ENCODE measurements at places on chromosomes 4 and X.

- DNase-seq: no peak
These were observed 202.8 kb upstream of the DIAPH2 start for GRCh38 chrX:96481831-96482230.

- DNase-seq: no peak
These were observed 1.4 kb downstream of the ZNF185 start for GRCh38 chrX:152899111-152899873.

DNA sequence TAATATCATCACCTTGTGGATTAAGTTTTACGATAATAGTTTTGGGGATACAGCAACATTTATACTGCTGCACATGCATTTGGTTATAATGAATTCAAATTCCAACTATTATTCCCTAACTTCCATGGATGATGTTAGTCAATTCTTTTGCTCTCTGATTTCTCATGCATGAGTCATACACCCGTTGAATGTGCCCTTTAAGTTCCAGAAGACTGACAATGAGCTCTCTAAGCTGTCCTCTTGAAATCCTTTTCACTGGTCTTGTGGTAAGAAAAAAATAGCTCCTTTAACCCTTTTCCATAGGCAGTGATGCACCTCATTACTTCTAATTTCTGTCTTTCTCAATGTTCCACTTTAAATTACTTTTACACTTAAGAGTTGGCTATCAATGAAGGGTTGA, 1095.2 kb upstream of the POU3F4 start:
- no peak for DNase-seq

DNA sequence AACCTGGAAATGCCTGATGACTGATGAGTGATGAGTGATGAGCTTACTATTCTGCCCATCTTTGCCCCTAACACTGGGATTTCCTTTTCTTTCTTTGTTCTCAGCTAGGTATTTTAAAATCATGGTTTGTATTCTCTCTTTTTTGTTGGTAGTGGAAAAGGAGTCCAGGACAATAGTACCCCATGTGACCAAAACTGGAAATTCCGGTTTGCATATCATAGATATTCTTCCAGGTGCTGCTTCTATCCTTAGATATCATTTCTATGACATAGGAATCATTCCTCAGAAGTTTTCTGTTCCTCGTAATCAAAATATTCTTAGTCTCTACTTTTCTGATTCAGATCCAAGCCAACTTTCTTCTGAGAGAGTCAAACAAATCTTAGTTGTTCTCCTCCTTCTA, 320.5 kb upstream of the TET2 start:
- no peak for DNase-seq

- no peak for DNase-seq
These were observed 147.2 kb upstream of the DKK2 start for GRCh38 chr4:107183155-107183774.

- DNase-seq: no peak
These were observed 16.6 kb downstream of the JAKMIP1 start for GRCh38 chr4:6183740-6184139.

DNA sequence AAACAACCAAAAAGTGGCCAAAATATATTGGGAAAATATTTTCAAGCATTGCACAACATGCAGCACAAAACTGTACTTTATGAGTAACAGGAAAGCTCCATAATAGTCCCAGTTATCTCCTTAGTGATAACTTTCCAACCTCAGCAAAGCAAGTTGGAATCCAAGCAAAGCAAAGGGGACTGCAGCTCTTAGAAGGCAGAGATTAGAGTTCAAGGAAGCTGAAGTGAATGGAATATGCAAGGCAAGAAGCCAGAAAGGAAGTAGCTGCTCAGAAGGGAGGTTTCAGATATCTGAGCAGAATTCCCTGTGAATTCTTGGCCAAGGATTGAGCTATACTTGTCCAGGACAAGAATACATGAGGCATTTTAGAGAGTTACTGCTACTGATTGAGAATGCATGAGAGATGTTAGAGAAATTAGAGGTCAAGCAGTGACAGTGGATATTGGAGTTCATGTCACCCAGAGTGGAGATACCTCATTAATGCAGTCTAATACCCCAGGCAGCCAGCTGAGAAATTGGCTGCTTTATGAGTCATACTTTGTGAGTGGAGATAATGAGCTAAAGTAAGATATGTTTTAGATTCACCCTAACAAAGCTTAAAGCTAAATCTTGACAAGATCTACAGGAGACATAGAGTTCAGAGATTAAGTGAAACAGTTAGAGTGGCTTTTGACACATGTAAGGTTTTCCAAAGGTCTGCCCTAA, 102.8 kb downstream of the INPP4B start:
- DNase-seq: no peak

GRCh38 chrX:123085311-123085940, 98.7 kb upstream of the GRIA3 start:
- DNase-seq: no peak

DNA sequence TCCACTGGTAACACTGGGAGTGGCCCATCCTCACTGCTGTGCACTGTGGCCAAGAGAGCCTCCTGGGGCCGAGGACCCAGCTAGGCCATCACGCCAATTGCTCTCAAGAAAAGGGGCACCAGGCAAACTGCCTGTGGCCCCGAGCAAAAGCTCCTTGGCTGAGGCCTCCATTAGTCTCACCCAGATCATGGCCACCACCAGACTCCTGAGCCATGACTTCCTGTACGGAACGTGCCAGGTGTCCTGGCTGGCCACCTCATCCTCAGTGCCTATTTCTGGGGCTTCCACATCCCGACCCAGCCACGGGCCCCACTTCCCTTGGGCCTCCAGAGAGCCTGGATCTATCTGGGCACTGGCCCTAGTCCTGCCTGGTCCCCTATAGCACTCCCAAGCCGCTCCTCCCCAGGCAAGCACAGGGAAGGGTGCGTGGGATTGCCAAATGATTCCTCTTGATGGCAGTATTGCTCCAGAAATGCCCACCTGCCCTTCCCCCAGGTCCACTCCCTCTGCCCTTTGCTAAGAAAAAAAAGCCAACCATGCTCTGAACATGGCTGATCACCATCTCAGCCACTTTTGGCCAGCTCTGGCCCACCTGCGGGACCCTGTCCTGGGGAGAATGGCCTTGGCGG, 212.6 kb upstream of the AGTR2 start:
- DNase-seq: no peak

GRCh38 chr4:151184523-151185458, 85.4 kb downstream of the RPS3A start:
- no peak for DNase-seq

DNA sequence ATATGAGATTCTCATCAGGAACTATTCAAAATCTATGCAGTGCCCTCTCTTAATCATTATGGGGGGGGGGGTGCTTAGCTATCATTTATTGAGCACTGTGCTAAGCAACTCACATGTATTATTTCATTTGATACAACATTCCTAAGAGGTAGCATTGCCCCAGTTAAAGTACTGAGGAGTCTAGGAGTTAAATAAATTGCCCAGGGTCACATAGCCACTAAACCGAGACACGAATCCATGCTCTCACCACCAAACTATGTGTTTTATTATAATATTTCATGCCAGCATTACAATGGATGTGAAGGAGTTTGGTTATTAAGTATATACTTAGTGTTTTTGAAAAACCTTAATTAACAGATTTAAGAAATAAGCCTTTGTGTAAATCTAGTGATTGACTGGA, 131.4 kb downstream of the CBR4 start:
- no peak for DNase-seq

- no peak for DNase-seq
These were observed 907 bp downstream of the LHFPL1 start for GRCh38 chrX:112678831-112679230.

DNA sequence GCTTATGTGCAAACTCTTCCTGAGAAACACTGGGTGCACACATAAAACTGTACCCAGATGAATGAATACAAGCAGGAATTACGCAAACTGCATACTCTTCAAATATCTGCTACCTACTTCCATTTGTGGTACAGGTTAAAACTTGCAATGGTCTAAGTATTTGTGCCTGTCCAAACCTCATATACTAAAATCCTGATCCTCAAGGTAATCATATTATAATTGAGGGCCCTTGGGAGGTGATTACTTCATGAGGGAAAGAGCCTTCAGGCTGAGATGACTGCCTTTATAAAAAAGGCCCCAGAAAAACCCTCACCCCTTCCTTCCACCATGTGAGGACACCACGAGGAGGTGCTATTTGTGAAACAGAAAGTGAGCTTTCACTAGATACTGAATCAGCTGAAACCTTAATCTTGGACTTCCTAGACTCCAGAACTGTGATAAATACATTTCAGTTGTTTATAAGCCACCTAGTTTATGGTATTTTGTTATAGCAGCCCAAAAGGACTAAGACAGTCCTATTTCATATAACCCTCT, 1977.2 kb downstream of the PCDH7 start:
- no peak for DNase-seq

GRCh38 chr4:124017185-124017785, 620.7 kb downstream of the SPRY1 start:
- no peak for DNase-seq

GRCh38 chrX:11953615-11954014, 184.7 kb upstream of the FRMPD4 start:
- no peak for DNase-seq

DNA sequence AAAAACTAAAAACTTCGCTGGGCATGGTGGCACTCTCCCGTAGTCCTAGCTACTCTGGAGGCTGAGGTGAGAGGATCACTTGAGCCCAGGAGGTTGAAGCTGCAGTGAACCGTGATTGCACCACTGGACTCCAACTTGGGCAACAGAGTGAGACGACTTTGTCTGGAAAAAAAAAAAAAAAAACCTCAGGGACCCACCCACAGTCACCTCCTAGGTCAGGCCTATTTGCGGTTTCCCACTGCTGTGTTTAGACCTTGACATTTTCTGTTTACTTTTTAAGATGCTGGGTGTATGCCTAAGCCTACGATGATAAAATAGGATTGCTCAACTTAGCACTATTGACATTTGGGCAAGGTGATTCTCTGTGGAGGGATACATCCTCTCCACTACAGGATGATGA, 197.4 kb upstream of the TBL1X start:
- no peak for DNase-seq

GRCh38 chrX:138856881-138857604, 145.5 kb upstream of the FGF13 start:
- no peak for DNase-seq

DNA sequence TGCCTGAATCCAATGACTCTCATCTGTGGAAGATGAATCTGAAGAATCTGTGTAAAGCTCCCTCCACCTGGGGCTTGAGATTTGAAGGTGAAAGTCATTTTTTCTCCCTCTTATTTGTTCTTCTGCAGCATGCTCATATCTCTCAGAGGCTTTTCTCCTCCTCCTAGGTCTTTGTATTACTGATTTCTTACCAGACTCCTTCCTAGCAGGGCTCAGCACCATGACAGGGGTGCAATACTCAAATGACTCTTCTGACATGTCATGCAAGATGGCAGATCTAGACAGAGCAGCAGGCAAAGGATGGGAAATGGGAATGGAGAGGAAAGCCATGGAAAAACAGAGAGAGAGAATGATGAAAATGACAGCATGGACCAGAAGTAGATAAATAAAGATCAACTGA, 118.3 kb downstream of the TMA16 start:
- no peak for DNase-seq

DNA sequence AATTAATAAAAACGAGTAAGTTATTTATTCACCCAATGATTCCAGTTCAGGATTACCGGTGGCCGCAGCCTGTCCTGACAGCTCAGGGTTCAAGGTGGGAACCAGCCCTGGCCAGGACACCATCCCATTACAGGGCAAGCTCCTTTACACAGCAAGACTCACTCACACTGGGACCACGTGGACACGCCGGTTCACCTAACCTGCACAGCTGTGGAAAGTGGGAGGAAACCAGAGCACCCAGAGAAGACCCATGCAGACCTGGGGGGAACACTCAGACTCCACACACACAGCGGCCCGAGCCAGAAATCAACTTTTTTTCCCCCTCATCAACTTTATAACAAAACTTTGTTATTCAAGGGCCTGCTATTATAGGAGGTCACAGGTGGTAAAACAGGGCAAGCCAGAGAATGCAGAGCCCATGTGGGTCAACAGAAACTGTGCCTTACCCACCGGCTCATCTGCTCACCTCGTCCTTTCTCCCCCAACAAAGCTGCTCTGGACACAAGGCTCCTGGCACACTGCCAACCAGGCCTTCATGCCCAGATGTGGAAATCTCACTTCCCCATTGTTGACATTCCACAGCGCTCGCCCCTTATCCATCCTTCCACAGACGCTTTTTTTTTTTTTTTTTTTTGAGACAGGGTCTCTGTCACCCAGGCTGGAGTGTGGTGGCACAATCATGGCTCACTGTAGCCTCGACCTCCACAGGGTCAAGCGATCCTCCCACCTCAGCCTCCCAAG, 8.0 kb upstream of the ODAPH start:
- no peak for DNase-seq

DNA sequence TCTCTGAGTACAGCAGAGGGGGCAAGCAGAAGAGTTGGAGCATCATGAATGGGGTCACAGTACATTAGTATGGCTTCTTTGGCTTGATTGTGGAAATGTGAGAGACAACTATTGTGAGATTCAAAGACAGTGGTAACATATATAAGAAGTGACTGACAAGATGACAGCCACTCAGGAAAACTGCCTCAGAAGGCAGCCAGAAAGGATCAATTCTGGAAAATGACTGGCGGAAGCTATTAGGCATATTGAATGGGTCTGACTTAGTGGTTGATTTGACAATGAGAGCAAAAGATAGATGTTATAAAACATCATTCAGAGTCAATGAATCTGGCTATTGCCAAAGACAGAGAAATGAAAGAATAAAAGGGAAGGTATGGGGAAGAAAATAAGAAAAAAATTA, 345.5 kb upstream of the MAGEB2 start:
- DNase-seq: no peak

- DNase-seq: no peak
These were observed 139.6 kb downstream of the DCLK2 start for GRCh38 chr4:150217808-150218207.

DNA sequence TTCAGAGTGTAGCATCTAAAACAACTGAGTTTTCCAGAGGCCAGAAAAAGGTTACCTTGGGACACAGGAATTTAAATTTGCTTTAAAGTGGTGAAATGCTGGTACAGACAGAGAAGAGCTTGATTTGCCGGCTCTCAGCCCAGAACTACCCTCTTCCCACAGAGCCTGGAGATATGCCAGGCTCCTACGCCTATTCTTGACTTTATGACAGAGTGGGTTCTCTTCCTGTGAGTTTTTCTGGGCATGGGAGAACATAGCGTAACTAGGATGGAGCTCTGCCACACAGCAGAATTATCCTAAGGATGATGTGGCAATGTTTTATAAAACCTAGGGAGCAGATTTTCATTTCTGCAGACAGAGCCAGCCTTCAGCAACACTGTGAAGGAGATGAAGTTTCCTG, 241.8 kb downstream of the GRIA3 start:
- DNase-seq: no peak
